Stimulated activated CD4-positive, alpha-beta T cell treated with anti-CD3 and anti-CD28 coated beads, Interleukin-15, amount 100 ng/mL, for 1 hour (primary cell): ENCODE measurements at places on chromosomes 16 and 17.
A peak's percentile ranks its signal among the peaks of the same experiment; 100 is the strongest.

DNA sequence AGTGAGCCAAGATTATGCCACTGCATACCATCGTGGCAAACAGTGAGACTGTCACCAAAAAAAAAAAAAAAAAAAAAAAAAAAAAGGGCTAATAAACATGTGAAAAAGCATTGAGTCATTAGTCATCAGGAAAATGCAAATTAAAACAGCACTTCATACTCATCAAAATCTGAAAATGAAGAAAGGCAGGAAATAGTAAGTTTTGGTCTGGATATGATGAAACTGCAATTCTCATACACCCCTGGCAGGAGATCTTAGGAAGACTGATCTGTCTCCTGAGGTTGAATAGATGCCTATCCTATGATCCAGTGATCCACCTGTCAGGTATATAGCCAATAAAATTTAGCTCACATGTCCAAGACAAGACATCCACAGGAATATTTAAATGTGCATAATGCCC, 212.7 kb downstream of the CPPED1 start:
- DNase-seq = no peak

- DNase-seq = peak; percentile 60
Measured at GRCh38 chr17:47946929-47947397, 5.6 kb downstream of the PNPO start.

DNA sequence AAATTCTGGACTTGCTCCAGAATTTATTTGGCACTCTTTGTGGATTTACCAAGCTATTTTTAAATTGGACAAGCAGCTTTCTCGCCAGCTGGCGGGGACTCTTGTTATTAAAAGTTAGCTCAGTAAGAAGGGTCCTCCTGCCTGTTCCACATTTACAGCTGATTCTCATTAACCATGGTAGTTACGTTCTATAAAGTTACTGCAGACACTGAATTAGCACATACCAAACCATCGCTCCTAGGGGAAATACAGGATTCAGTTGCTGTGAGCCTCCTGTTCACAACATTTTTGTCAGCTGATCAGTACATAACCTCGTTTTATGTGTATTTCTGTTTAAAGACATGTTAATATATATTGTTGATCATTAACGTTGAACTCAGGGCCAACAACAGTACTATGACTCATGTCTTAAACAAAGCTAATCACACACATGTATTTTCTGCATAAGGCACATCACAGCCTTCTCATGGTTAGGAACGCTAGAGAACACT, 4.2 kb downstream of the LDAF1 start:
- no peak for DNase-seq

DNA sequence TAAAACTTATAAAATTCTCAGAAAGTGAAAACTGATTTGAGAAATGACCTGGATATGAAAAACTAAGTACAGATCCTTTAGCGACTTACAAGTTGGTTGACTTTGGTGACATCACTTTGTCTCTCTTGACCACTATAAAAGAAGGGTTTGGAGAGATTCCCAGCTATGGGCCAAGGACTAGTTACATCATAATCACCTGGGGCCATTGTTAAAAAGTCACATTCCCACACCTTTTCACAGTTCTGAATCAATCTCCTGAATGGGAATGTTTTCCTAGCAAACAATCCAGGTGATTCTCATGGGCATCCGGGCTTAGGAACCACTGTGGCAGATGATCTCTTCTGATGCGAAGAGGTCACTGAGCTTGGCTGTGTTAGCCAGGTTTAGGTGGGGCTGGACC, 620 bp upstream of the VWA3A start:
- DNase-seq = no peak

GRCh38 chr16:53372992-53373871, 61.0 kb upstream of the RBL2 start:
- peak; percentile 65 for DNase-seq

GRCh38 chr17:2388020-2388682, 12.7 kb downstream of the MNT start:
- DNase-seq = no peak

DNA sequence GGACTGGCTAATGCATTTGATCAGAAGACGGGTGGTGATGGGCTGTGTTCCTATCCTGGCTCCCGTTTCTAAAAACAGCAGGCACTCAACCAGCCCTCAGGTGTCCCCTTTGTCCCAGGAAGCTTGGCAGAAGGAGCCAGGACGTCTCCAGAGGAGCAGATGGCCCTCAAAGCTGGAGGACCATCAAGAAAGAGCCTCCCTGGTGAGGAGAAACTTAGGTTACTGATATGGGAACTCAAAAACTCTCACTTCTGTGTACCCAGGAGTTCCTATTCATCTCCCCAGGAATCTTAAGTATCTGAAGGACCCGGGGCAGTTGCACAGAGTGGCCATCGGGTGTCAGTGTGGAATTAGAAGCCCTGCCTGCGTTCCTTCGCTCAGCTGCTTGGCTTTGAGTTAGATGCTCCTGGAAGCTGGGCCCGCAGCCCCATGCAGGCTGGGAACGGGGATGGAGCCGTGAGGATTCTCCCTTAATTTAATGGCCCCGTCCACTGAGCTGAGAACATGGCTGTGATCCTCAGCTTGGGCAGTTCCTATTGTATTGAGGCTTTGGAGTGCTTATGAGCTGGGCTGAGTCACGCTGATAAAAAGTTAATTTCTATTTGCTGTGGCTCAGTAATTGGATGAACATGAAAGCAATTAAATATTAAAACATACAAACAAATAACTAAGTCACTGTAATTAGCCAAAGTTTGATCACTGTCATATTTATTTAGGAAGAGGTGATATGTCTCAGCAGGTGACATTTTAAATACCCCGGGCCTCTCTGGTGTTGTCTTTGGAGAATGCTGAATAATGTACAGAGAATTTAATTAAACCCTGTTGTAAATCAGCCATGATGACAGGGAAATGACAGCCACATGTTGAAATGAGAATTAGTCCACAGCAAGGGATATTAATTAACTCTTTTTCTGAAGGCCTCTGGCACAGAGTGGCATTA, 402.1 kb downstream of the SEC14L1 start:
- peak; percentile 31 for DNase-seq

GRCh38 chr16:86899757-86900156, 321.4 kb downstream of the FOXL1 start:
- DNase-seq = no peak

GRCh38 chr17:59810894-59811153, 81.9 kb downstream of the TUBD1 start:
- DNase-seq = no peak

DNA sequence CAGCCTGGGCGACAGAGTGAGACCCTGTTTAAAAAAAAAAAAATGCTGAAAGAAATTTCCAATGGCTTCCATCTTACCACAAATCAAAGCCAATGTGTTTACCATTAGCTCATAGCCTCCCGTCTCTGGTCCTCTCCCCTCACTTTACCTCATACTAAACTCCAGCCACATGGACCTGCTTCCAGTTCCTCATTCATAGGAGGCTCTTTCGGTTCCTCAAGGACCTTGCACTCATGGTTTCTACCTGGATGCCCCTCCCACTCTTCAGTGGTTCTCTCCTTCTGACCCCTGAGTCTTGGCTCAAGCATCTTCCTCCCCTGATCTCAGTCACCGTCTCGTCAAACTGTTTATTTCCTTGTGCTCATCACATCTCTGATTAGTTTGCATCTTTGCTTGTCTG, 3.8 kb upstream of the DEF8 start:
- no peak for DNase-seq

DNA sequence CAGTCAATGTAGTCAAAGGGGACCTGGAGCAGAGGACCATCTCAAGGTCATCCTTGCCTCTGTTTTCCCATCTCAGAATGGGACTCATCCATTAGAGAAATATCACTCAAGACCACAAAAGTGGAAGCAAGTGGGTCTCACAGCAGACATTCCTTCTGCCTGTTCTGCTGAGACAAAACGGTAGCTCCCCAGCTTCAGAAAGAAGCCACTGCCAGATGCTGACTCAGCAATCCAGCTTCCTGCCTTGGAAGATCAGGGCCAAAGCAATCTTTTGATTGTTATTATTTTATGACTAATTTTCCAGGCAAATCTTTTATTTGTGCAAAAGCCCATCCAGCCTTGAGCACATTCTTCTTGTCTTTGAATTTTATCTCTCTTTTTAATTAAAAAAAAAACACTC, 86.8 kb downstream of the CCT6B start:
- no peak for DNase-seq
